ENCODE measurements at places on chromosomes 5 and 9. TPM values are rescaled to one million over a fixed set of nuclear protein-coding genes. Genes with fewer than 3 reads are reported as not detected.
A peak's percentile ranks its signal among the peaks of the same experiment; 100 is the strongest.

Gene TRIP13
- total RNA-seq, result 6.2 TPM

DNA sequence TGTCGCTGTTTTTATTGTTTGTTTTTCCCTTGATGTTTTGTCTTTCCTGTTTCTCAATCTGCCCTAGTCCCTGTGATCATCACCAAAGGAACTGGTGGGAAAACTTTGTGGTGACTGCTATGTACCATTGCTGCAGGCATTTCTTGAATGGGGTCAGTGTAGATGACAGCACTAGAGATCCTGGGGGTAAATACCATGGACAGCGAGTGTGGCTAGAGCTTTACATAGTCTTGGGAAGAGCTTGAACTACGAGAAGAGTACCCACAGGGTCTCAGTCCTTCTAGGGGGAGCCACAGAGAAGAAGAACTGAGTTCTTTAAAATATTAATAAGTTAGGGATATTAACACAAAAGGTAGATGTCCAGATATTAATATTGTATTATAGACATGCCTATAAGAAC is 138.8 kb downstream of the PAM start:
- peaks cover 1% of the 10 kb centered on the region for H3K36me3 ChIP-seq
- peaks cover 2% of the 10 kb centered on the region for H3K4me1 ChIP-seq
- H3K27me3 ChIP-seq, result no peaks in the 10 kb centered on the region
- H3K27ac ChIP-seq, result no peak overlapping the region
- no peak for DNase-seq

- no peaks in the 10 kb centered on the region for H3K36me3 ChIP-seq
- peak; percentile 41 for DNase-seq
- H3K4me3 ChIP-seq, result peak overlapping the region; percentile 27
- no peak overlapping the region for H3K27ac ChIP-seq
These were observed 980 bp downstream of the CCNO start for GRCh38 chr5:55232271-55232984.

DNA sequence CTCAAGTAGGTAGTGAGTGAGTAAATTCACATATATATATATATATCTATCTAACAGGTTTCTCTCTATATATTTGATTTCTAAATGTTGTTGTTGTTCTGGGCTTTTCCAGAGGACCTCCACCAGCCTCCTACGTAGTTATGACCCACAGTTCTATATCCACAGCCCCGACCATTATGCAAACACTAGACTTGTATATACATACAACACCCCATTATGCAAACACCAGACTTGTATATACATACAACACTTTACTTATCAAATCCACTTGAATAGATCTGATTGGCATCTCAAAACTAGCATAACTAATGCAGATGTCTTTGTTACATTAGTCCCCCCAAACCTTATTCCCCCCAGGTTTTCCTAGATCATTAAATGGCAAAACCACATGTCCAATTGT is 108.7 kb downstream of the JAKMIP2 start:
- no peaks in the 10 kb centered on the region for H3K36me3 ChIP-seq
- DNase-seq, result peak; percentile 35
- no peak overlapping the region for H3K4me3 ChIP-seq
- no peak overlapping the region for H3K27ac ChIP-seq
- no peaks in the 10 kb centered on the region for H3K27me3 ChIP-seq
- H3K4me1 ChIP-seq, result peaks cover 3% of the 10 kb centered on the region

- H3K4me3 ChIP-seq, result no peak overlapping the region
- no peaks in the 10 kb centered on the region for H3K36me3 ChIP-seq
- H3K27me3 ChIP-seq, result no peaks in the 10 kb centered on the region
- H3K4me1 ChIP-seq, result peaks cover 7% of the 10 kb centered on the region
- DNase-seq, result no peak
These were observed 23.7 kb upstream of the NPR3 start for GRCh38 chr5:32687499-32687831.

GRCh38 chr9:133094842-133095393 is 26.1 kb downstream of the RALGDS start:
- DNase-seq, result no peak
- H3K27ac ChIP-seq, result no peak overlapping the region
- H3K4me1 ChIP-seq, result no peaks in the 10 kb centered on the region
- peaks cover 22% of the 10 kb centered on the region for H3K36me3 ChIP-seq

DNA sequence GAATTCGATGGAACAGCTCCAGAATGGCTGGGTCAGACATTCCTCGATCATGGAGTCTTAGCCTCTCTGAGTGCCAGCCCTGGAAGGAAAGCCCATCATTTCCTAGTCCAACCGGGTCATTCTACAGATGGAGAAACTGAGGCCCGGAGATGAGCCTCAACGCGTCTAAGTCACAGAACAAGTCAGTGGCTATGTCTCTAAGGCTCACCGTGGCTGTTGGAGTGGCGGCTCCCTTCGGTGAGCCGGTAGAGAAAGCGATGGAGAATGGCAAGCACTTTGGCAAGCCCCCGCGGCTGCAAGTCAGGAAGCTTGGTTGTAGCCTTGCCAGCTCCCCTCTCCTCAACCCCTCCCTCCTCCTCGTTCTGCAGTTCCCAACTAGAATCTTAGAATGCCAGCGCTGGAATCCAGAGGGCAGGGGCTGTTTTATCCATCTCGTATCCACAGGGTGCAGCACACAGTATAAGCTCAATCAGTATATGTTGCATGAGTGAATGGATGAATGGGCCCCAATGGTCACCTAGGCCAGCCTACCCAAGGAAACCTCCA is 438 bp upstream of the ARSI start:
- DNase-seq, result peak; percentile 92
- H3K36me3 ChIP-seq, result no peaks in the 10 kb centered on the region
- no peak overlapping the region for H3K4me3 ChIP-seq
- H3K27ac ChIP-seq, result no peak overlapping the region
- peaks cover 76% of the 10 kb centered on the region for H3K4me1 ChIP-seq
